ENCODE measurements at places on chromosomes 2 and 18.
A peak's percentile ranks its signal among the peaks of the same experiment; 100 is the strongest.

DNA sequence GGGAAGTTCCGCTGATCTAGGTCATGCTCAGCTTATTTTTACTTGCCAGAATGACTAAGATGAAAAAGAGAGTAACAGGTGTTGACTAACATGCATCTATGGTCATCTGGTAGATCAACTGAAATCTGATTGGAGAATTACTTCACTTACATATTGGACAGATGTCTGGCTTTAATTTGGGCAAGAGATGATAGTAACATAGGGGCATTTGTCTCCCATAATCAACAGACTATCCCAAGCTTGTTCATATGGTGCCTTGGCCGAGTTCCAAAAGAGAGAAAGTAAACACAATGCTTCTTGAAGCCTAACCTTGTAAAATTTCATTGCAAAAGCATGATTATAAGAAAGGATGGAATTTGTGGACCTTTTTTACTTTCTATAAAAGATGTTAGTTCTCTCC is 503.7 kb downstream of the ADCYAP1 start:
- DNase-seq: no peak

- DNase-seq: no peak
Measured at GRCh38 chr2:233442028-233442310, 87.7 kb downstream of the DGKD start.

- DNase-seq: no peak
Measured at GRCh38 chr2:186183406-186183805, 302.7 kb upstream of the ZC3H15 start.

- DNase-seq: peak; percentile 91
Measured at GRCh38 chr2:74502147-74502719, 2.8 kb upstream of the LBX2 start.

DNA sequence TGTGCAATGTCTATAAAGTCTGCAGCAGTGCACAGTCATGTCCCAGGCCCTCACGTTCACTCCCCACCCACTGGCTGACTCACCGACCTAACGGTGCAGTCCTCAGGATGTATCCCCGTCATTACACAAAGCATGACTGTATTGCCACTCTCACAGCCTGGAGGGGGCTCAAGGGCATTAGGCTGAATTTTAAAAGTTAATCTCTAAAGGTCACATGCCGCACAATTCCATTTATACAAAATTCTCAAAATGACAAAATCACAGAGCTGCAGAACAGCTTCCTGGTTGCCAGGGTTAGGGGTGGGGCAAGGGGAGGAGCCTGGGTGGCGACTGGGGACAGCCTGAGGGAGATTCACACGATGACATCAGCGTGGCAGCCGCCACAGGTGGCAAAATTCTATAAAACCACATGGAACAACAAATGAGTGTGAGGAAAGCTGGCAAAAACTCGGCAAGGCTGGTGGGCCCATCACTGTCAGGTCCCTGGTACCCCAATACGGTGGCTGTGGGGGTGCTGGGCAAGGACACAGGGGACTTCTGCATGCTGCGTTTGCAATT is 97.6 kb downstream of the NDUFA10 start:
- no peak for DNase-seq

DNA sequence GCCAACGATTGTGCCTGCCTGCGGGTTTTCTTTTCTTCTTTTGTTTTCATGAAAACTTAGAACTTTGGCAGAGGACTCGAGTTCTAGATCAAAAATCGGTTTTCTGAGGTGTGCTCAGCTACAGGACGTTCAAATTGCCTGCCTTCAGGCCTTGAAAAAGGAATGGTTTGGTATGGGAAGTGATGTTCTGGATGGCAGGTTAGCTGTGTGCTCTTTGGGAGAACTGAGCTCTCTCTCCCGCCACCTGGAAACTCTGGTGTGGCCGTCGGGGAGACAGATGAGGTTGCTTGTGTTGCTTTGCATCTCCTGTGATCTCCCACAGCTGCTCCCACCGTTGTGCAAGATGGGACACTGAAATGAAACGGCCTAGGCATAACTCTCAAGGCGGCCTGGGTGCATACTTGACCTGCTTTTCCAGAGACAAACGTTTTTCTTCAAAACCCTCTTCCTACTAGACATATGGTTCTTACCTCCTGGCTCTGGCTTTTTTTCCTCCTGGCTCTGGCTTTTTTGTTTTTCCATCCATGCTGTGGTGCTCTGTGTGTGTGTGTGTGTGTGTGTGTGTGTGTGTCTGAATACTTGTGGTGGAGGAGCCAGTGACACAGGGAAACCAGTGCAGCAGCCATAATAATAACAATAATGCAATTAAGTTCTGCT is 2.0 kb downstream of the FMNL2 start:
- peak; percentile 34 for DNase-seq

- DNase-seq: peak; percentile 27
Measured at GRCh38 chr2:206642075-206643025, at the start of gene FAM237A. TSS of gene FAM237A (plus strand) at chr2:206642487. CDS start at chr2:206644237, 1,750 bp downstream.

GRCh38 chr2:110872521-110872920 is 140.1 kb downstream of the ACOXL start:
- no peak for DNase-seq

- DNase-seq: no peak
Measured at GRCh38 chr2:218329027-218329825, 27.4 kb upstream of the CATIP start.

DNA sequence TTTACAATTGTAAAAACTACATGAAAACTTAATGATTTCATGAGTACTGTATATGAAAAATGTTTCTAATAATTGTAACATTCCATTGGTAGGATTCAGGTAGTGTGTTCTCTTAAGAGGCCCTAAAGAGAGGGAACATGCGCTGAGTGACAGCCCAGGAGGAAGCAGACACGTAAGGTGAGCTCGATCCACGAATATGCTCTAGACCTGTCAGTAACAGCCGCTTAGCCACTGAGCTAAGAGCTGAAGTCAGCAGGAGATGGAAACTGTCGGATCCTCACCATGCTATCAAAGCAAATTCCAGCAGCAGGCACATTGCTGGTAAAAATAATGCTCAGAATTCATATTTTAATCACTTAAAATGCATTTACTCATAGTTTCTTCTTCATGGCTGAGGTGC is 346.5 kb downstream of the TGIF1 start:
- DNase-seq: no peak

DNA sequence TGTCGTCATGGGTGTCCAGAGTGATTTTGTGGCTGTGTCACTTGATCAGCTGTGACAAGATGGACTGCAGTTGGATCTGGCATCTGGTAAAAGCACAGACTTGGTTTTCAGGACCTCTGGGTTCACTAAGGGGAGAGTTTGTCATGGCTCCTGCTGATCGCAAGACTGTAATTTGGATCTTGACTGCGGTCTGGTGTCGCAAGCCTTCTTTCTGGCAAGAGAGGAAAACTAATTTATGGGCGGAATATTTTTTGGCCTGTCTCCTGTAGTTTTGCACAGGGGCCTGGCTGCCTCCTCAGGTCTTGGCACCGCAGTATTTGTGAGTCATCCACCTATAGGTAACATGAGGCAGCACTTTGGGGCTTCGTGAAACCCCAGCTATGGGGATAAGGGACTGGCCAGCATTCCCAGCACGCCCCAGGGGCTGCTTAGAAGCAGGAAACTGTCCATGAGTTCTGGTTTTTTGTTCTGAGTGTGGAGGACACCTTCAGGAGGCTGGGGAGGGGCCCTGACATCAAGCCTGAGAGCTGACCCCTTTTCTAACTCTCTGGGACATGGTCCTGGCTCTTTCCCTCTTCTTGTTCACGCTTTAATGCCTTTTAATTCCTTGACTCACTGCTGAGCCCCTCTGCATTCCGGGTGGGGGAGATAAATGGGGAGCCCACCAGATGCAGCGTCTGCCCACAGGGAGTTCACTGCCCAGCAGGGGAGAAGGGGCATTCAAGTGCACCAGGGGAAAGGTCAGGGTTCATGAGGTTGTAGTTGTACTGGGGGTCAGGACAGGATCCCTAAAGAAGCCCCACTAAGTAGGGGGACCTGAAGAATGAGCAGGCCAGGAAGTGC is 12.2 kb downstream of the SH3BP4 start:
- DNase-seq: no peak

GRCh38 chr18:31591113-31591512 is 564 bp upstream of the TTR start:
- DNase-seq: no peak

- peak; percentile 17 for DNase-seq
Measured at GRCh38 chr2:142415461-142415860, 284.6 kb upstream of the LRP1B start.

DNA sequence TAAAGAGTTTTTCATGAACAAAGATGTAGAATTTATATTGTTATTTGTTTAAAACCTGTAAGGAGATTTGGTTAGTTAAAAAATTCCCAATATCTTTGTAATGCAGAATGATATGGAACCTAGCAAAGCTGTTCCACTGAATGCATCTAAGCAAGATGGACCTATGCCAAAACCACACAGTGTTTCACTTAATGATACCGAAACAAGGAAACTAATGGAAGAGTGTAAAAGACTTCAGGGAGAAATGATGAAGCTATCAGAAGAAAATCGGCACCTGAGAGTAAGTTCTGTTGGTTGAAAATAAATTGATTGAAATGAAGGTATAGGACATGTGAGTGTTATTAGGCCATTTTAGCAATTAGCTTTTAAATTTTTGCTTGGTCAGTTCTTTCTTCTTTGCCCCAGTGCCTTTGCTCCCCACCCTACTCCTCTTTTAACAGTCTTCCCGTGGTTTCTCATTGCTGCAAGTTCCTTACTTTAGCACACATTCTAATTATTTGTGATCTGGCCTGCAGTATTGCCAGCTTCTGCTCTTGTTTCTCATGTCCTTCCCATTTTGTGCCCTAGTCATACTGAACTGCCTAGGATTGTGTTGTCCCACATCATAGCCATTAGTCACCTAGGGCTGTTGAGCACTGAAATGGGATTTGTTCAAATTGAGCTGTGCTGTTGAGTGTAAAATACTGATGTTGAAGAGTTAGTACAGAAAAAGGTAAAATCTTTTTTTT is 36.6 kb downstream of the VAPA start:
- DNase-seq: no peak

GRCh38 chr2:160606341-160606740 is 112.7 kb upstream of the RBMS1 start:
- DNase-seq: no peak

- no peak for DNase-seq
Measured at GRCh38 chr2:107276034-107276433, 390.1 kb upstream of the ST6GAL2 start.

DNA sequence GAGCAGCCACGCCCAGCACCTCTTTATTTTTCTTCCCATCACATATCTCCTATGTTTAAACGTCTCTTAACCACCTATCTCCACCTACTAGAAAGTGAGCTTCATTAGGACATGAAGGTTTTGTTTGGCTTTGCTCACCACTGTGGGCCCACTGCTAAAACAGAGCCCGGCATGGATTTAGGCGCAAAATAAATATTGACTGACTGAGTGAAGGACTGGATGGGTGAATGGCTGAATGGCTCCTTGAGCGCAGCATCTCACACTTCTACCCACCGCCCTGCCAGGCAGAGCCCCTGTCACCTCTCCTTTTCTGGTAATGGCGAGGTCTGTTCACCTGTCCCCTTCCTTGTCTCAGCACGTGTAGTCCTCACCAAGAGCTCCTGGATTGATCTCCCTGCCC is 10.1 kb downstream of the CAPG start:
- no peak for DNase-seq

- no peak for DNase-seq
Measured at GRCh38 chr2:216845426-216845825, 14.4 kb downstream of the TNP1 start.

DNA sequence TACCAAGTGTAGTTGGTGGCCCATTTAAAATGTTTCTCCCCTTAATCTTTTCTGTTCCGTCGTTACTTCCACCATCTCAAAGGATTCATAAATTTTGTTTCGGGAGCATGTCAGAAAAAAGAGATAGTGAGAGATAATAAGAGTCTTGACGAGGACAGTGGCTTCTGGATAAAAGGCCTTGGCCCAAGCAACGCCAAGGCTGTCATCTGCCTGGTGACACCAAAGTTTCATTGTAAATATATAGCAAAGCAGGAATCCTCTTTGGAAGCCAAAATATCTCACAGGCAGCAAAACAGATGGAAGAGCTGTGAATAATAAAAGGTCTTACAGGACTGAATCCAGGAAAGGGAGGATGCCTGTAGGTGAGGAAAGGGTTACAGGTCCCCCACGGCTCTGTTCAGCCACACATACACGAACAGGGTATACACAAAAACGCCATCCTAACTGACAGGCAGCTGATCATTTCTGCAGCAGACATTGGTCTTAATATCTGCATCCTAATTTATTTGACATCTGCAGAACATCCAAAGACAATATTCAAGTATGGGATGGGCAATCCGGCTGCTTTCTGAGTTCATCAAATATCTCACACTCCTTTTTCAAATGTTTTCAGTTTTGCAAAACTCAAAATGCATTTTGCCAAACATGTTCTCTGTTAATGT is 382.8 kb downstream of the OSR1 start:
- DNase-seq: no peak

GRCh38 chr2:29010946-29011345 is 29.8 kb downstream of the TOGARAM2 start:
- DNase-seq: no peak

DNA sequence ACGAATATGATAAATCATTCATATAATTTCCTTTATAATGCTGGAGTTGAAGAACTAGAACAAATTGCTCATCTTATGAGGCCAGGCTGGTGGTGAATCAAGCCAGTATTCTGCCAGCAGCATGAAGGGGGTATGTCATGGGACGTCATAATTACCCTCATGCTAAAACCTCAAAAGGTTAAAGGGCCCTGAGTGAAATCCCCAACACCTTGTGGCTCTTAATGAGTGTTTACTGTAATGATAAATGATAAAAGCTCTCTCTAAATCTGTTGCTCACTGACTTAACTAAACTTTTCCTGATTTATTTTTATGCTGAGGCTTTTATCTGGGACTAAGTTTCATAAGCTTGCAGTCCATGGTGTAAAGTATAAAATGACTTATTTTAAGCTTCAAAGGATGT is 18.3 kb upstream of the NEDD4L start:
- no peak for DNase-seq

DNA sequence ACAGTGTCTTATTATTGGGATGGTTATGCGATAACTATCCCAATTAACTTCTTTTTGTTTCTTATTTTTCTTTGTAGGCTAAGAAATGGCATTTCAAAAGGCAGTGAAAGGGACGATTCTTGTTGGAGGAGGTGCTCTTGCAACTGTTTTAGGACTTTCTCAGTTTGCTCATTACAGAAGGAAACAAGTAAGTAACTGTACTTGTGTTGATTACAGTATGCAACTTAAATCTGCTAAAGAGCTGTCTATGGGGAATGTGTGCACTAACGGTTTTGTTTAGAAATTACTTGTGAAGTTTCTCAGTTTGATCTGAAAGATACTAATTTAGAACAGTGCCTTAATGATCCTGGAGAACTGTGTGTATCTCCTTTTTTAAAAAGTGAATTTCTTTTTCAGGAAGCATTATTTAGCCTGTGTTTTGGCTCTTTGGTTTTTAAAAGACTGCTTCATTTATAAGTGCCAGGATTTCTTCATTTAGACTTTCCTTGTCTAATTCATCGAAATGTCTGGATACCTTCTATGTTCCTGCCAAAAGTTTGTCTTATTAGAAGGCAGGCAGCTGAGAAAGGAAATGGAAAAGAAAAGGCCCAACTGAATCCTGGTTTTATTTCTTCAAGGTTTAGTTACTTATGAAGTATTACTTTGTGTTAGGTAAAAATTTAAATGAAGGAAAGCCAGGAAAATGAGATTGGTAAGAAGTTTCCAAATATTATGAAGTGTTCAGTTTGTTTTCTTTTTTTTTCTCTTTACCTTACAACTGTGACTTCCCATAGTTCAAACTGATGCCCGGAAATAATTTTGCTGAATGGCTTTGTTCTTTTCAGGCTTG is 40.1 kb downstream of the GPD2 start:
- DNase-seq: no peak

Data from HuH-7 (cell line).